ENCODE measurements at places on chromosomes 12 and 14.
A peak's percentile ranks its signal among the peaks of the same experiment; 100 is the strongest.

- peak; percentile 84 for DNase-seq
Observed at GRCh38 chr12:6534945-6535696, 804 bp downstream of the GAPDH start.

DNA sequence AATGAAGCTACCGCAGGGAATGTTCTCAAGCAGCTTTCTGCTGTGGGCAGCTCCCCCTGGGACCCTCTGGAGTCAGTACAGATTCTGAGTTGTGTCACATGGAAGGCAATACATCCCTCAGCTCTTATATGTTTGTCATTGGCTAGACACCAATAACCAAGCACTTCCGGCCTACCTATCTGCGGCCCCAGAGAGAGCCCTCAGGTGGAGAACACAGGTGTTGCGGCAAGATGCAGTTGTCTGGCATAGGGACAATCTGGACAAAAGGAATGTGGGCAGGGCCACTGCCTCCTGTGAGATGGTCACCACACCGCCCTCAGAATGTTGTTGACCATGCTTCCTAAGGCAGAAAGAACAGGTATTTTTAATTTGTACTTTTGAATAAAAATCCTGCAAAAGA is 118.7 kb downstream of the BRMS1L start:
- peak; percentile 52 for DNase-seq

DNA sequence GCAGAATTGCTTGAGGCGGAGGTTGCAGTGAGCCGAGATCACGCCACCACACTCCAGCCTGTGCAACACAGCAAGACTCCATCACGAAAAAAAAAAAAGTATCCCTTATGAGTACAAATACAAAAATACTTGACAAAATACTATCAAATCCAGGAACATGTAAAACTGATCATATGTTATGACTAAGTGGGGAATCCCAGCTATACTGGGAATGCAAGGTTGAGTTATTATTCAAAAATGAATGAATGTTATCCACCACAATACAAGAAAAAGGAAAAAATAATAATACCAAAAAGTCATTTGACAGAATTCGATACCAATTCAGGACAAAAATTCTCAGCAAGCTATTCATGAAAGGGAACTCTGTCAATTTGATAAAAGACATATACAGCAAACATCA is 32.6 kb downstream of the MOK start:
- DNase-seq: no peak

GRCh38 chr12:102722147-102722546 is 194.9 kb downstream of the PAH start:
- no peak for DNase-seq

GRCh38 chr14:58721723-58722122 is 84.0 kb downstream of the DACT1 start:
- DNase-seq: no peak

GRCh38 chr14:73712540-73713180 is 1.5 kb downstream of the PNMA1 start:
- DNase-seq: no peak

DNA sequence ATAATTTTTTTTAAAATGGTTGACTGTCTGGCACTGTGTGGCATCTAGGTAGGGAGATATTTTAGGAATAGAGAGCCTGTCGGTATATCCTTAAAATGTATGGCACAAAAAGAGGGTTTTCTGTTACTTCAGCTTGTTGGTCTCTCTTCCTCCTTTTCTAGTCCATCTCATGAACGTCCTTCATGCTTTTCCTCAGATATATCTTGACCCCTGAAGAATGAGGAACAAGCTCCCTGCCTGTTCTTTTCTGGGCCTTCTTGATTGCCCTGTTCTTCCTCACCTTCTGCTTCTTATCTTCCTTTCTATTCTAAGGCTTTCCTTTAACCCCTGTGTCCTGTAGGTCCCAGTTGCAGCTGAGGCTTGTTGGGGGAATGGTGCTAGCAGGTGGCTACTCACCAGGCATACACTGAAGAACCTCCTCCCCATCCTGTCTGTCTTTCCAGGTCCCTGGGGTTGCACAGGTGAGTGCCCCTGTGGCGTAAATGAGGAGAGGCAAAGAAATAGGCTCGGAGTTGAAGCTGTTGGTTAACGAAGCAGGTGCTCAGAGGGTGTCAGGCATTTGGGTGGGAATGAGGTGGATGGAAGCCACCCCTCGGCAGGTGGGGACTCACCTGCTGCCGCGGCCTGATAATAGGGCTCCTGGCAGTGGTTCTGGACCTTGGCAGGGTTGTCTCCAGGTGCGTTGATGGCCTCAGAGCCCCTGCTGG is 7.2 kb upstream of the C1R start:
- DNase-seq: no peak

DNA sequence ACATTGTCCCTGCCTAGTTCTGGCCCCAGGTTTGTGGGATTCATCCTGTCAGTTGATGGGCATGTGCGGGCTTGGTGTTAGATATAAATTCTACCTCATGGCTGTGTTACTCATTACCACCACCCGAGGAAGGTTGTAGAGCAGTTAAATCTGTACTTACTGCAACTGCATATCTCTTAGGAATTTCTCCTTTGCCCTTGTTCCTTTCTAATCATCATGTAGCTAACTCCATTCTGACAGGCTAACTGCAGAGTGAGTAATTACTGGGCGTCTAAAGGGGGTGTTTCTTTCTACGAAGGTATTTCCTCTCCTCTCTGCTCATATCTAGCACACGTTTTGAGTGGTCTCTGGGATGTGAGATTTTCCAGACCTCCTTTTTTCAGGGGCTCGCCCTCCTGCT is 1076.7 kb downstream of the TMTC2 start:
- peak; percentile 25 for DNase-seq

GRCh38 chr12:117377758-117378157 is 16.3 kb upstream of the NOS1 start:
- DNase-seq: no peak

GRCh38 chr12:95591731-95592130 is 40.5 kb upstream of the USP44 start:
- no peak for DNase-seq

All from LoVo (cell line).